ENCODE measurements at places on chromosomes 6 and 20.

DNA sequence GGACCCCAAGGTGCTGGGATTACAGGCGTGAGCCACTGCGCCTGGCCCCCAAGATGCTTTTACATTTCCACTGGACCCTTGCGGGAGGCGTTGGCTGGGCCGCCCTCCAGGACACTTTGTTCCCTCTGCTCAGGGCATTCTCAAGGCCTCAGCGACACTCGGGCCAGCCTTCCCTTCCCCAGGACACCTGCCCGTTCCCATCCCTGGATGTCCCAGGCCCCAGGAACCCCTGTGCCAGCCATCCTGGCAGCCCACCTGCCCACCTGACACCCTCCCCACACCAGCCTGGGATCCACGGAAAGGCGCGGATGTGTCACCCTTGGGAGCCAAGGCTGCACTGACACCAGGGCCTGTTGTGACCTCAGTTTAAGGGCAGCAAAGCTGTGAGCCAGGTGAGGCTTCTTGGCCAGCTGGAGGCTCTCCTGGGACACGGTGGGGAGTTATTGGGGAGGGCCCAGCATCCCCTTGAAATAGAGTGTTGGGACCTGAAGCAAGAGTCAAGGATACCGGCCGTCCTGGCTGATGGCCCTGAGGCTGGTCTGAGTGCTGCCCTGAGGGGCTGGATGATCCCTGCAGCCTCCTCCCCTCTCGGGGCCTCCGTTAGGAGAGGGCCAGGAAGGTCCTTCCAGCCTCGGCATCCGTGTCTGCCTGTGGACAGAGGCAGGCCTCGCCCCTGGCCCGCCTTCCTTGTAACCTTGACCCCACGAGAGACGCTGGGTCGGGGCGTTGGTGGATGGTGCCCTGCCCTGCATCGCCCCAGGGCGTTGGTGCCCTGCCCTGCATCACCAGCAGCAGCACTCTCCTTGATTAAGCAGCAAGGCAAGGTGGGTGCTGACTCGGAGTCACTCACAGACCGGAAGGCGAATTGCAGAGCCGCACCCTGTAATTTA is 84.2 kb upstream of the BHLHE23 start:
- no peak overlapping the region for H3K27ac ChIP-seq
- no peaks in the 10 kb centered on the region for H3K36me3 ChIP-seq
- no peaks in the 10 kb centered on the region for H3K4me1 ChIP-seq
- DNase-seq = no peak
- H3K27me3 ChIP-seq = no peaks in the 10 kb centered on the region

GRCh38 chr6:116450769-116451740 is 10.1 kb upstream of the CALHM6 start:
- H3K27ac ChIP-seq = peak overlapping the region; percentile 10
- no peak for DNase-seq
- H3K4me3 ChIP-seq = no peak overlapping the region
- H3K27me3 ChIP-seq = no peaks in the 10 kb centered on the region
- no peaks in the 10 kb centered on the region for H3K4me1 ChIP-seq
- no peaks in the 10 kb centered on the region for H3K36me3 ChIP-seq

- peaks cover 22% of the 10 kb centered on the region for H3K27me3 ChIP-seq
- no peaks in the 10 kb centered on the region for H3K4me1 ChIP-seq
- no peak for DNase-seq
- no peak overlapping the region for H3K27ac ChIP-seq
- no peaks in the 10 kb centered on the region for H3K36me3 ChIP-seq
Measured at GRCh38 chr20:61385731-61386130, 133.7 kb downstream of the CDH4 start.

DNA sequence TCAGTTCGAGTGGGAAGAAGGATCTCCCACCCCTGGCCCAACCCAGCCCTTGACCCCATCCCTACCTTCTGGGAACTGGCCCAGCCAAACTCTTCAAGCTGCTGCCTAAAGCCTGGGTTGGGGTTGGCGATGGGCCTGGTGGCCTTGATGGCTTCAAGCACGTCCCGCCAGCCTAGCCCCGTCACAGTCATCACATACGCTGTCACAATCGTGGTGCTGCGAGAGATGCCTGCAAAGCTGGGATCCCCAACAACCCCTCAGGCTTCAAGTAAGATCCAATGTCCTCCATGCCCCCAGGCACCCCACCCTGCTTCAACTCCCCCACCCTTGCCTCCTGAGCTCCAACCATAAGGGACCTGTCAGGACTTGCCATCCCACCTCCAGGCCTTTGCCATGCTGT is 7.8 kb downstream of the DUSP15 start:
- H3K36me3 ChIP-seq = no peaks in the 10 kb centered on the region
- H3K4me1 ChIP-seq = peaks cover 22% of the 10 kb centered on the region
- DNase-seq = no peak
- no peak overlapping the region for H3K4me3 ChIP-seq
- H3K27me3 ChIP-seq = no peaks in the 10 kb centered on the region

Measured in heart right ventricle (tissue), 16 donors.